ENCODE measurements at places on chromosomes 5 and 9.

- DNase-seq: no peak
These were observed 29.0 kb upstream of the BOD1 start for GRCh38 chr5:173645437-173645807.

DNA sequence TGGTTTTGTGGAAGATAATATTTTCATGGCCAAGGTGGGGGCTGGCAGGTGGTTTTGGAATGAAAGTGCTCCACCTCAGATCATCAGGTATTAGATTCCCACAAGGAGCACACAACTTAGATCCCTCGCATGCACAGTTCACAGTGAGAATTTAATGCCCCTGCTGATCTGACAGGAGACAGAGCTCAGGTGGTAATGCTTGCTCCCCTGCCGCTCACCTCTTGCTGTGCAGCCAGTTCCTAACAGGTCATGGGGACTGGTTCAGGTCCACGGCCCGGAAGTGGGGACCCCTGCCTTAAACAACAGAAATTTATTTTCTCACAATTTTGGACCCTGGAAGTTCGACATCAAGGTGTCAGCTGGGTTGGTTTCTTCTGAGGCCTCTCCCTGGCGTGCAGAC lies 668.7 kb upstream of the ZNF608 start:
- no peak for DNase-seq

GRCh38 chr5:439636-440035 lies 3.3 kb upstream of the EXOC3 start:
- no peak for DNase-seq

- DNase-seq: no peak
These were observed 140.3 kb upstream of the CHD1 start for GRCh38 chr5:99068944-99069650.

DNA sequence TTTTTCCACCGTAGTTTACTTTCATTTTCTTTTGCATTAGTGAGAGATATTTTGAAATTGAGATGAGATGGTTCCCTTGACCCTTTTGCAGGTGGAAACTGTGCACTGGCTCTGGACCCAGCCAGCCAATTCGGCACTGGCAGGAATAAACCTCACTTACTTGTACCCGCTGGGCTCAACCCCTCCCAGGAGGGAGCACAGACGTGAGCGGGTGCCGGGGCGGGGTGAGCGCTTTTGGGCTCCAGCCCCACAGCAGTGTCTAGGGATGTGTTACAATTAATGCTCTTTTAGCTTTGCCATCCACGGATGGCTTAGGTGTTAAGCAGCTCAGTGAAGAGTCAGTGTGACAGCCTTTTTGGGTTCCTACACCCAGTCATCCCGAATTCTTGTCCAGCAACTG lies 766.1 kb upstream of the CHD1 start:
- DNase-seq: no peak

Data from CD4-positive, alpha-beta T cell treated with Interleukin-6 at 100 ng/mL for 8 hours (primary cell).